NCI-H2171 treated with DMSO at 0.1 percent for 48 hours (cell line): ENCODE measurements at places on chromosomes 7 and 10.

DNA sequence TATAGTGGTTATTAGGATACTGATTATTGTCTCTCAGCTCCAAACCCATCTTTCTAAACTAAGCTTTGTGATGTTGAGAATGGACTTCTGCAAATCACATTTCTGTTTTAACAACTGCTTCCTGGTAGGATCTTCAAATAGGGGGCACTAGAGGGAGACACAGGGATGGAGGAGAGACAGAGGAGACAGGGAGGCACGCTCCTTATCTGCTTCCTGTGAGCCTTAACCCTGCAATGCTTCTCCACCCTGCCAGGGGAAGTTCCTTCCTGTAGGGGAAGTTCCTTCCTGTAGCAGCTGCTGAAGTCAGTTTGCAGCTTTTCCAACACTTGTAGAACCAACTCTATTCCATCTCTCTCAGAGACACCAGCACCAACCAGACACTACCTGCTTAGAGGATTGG lies 847.2 kb downstream of the CCSER2 start:
- DNase-seq: no peak

DNA sequence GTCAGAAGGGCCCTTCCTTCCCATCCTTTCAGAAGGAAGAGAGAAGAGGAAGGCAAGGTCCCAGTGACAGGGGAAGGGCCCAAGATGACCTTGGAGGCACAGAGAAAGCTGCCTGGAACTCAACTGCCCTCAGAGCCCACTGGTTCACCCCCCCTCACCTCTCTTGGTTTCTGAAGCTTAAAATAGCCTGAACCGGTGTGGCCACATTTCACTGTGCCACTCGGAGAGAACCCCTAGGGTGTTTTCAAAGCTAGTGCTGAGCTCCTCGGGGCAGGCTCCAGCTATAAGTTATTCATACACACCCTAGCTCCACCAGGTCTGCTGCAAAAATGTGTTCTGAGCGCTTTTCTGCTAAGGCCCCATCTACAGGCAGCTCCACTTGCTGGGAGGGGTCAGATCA lies 60.9 kb upstream of the ADRB1 start:
- no peak for DNase-seq

- no peak for DNase-seq
Observed at GRCh38 chr7:12494687-12495024, 75.9 kb upstream of the SCIN start.

DNA sequence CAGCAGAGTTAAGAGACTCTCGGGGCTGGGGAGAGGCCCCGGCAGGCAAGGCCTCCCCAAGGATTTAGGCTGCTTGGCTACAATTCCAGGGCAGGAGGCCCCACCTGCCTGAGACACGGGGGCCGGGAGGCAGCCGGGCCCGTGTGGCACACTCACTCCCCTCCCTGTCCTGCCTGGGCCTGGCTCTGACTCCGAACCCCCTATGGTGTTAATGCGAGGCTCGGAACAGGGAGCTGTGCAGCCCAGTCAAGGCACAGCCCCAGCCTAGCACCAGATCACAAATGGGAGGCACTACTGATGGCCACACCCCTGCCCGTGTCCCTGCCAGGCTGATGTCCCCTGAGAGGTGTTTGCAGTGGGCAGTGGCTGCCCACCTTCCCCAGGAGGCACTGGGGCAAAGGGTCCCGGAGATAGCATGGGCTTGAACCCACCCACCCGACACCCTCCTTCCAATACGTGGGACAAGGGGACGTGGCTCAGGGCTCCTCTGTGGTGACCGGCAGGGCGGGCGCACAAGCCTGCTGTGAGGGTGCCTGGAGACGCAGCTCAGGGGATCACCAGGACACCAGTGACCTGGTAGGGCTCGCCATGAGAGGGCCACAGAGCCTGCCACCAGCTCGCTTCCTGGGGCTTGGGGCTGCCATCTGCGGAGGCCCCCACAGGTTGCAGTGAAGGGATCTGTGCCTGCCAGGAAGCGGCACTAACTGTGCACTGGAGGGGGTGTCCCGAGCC lies 37.0 kb downstream of the DPYSL4 start:
- DNase-seq: no peak

DNA sequence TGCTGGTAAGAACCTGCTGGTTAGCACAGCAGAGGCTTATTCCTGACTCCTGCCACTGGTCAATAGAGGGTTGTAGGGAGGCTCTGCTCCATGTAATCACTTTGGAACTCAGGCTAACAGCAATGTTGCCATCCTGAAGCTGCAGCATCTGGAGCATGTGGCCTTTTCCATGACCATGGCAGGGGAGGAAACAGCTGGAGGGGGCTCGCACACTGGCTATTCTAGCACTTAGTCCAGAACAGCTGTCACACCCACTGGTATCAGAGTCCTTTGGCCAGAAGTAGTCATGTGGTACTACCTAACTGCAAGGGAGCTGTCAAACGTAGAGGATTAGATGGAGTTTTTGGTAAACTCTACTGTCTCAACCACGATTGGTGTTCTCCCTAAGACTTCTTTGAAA lies 450.0 kb downstream of the RPS24 start:
- no peak for DNase-seq

DNA sequence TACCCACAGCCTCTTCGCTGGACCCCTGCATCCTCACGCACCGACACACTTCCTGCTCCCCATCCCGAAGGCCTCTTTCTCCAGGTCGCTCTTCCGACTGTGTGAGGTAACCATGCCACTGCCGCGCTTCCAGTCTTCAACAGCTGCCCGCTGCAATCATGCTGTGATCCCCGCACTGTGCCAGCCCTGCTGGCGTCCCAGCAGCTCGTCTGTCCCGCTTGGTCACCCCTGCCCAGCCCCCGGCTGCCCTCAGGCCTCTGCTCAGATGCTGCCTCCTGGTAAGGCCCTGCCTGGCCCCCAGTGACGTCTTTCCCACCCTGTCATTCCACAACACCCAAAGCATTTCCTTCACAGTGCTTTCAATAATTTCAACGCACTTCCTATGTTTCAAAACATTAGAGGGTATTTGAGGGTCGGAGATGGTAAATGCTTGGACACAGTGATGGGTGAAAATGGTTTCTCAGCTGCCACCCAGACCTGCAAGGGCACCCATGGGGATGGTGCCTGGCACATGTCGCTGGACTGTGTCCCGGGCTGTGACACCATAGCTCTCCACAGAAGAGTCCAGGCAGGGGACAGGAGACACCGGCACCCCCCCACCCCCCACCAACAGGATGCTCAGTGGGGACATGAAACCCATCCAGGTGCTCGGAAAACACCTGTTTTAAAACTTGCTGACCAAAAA lies 125.2 kb downstream of the MAD1L1 start:
- DNase-seq: no peak

GRCh38 chr10:11097686-11098085 lies 80.0 kb downstream of the CELF2 start:
- DNase-seq: no peak

DNA sequence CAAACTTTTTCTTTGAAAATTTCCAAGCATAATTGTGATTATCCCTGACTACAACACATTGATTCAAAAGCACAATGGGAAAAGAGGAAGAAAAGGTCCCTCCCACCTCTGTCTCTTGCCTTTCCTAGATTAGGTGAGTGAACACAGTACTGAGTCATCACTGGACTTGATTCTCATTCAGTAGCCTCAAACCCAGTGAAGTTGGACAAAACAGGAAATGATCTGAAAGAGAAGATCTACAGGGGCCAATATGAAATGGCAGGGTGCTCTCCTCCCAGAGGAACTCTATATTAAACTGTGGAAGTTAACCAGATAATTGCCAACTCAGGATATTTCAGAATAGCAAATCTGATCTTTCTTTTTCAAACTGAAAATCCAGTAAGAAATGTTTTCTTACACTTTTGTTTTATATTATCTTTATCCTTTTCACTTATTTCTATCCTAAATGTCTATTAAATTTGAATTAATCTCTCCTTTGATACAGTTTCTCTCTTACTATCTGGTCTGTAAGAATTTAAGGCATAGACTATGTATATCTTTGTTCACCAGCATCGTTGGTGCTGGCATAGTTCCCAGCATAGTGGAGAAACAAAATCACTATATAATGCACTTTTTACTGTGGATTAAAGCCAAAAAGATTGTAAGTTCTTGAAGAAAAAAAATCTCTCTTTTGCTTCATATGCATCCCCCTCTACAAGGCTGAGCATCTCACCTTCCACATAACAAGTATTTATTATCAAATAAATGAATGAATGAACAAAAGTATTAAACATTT lies 41.4 kb upstream of the IKZF1 start:
- DNase-seq: no peak

GRCh38 chr7:135944753-135945152 lies 32.4 kb downstream of the MTPN start:
- DNase-seq: no peak

GRCh38 chr7:4201566-4201965 lies 480.5 kb upstream of the FOXK1 start:
- DNase-seq: no peak

DNA sequence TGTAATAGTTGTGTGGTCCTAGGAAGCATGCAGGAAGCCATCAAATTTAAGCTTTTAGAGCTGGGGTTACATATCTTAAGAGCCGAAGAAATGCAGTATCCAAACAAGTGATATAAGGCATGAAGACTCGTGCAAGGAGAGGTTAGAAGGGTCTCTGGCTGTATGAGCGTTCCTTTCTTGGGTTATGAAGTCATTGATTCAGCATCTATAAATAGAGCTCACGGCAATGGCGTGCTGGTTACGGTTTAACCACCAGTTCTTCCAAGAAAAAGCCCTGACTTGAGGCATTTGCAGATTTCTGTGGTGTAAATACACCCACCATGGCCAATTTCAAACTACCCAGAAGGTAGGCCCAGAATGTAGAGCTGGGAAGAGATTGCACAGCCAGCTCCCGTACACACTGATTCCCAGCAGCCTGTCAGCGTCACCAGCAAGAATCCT lies 72.0 kb upstream of the KAT6B start:
- no peak for DNase-seq

GRCh38 chr7:15561835-15562234 lies at the start of gene AGMO:
AGMO (minus strand) TSS chr7:15562015.
- DNase-seq: peak; percentile 21
